ENCODE measurements at places on chromosomes 2 and 18.

DNA sequence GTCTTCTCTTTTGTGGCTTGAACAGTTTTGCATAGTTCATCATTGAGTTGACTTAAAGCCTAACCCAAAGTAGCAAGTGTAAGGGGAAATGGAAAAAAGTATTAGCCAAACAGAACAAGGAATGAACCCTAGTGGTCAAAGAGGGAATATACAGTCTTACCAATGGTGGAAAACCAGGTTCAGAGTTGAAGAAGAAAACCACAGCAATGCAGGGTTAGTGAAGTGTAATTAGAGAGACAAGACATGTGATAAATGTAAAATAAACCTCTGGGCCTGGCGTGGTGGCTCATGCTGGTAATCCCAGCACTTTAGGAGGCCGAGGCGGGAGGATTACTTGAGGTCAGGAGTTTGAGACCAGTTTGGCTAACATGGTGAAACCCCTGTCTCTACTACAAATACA lies 2.4 kb downstream of the TTN start:
- DNase-seq = no peak

DNA sequence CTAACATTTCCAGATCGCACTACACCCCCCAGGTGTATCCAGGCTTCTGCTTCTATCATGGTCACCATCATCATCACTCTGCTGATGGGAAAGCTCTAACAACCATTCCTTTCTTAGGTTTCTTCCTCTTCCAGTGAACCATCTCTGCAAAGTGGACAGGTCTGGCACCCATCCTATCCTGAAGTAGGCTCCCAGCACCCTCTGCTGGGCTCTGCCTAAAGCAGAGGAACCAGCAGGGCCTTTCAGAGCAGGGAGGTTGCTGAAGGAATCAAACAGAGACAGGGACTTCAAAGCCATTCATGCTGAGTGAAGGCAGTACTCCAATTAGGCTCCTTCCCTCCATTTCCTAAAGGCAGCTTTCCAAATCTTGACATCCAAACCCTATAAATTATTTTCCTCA lies 27.2 kb upstream of the SATB2 start:
- DNase-seq = no peak

- DNase-seq = no peak
Measured at GRCh38 chr2:69054431-69054830, 41.5 kb downstream of the ANTXR1 start.

GRCh38 chr18:21489119-21489750 lies 111.3 kb downstream of the ESCO1 start:
- DNase-seq = peak; percentile 15

GRCh38 chr2:185583058-185583816 lies 155.4 kb upstream of the FSIP2 start:
- DNase-seq = no peak
